Left colon (tissue), 2 donors: ENCODE measurements at places on chromosomes 3 and 15. TPM values are rescaled to one million over a fixed set of nuclear protein-coding genes. Genes with fewer than 3 reads are reported as not detected.

DNA sequence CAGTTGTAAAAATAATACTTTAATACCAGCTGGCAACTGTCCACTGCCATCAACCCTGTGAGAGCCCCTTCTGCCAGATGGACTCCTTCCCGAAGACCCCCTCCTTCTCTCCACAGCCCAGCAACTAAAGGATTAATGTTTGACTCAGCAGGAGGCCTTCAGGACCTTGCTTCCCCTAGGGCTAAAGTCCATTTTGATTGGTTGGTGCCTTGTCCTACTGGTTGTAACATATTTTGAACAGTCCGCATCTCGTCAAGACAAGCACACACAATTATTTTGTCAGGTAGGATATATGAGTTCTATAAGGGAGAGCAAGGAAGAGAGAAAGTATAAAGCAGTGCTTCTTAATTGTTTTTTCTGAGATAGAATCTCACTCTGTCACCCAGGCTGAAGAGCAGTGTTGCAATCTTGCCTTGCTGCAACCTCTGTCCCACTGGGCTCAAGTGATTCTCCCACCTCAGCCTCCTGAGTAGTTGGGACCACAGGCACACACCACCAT lies 18.6 kb downstream of the ACOX2 start:
- no peak for DNase-seq

DNA sequence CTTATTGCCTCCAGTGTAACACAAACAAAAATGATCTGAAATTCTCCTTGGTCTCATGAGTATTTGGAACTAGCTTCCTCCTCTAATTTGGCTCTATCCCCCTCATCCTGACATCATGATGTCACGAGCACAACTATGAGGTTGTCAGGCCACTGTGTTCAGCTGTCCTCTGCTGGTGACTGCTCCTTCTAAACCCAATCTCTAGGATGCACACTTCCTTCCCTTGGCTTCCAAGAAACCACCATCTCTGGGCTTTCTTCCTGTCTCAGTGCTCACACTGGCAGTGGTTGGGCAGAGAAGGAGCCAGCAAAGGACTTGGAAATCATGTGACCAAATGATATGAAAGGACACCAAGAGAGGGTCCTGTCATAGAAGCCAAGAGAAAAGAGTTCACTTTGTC lies 30.7 kb upstream of the EIF1B start:
- no peak for DNase-seq

- no peak for DNase-seq
These were observed 1.7 kb downstream of the EPB42 start for GRCh38 chr15:43218908-43219706.

The GNAT1 gene
- not detected for total RNA-seq

GRCh38 chr15:50055750-50056157 lies 63.3 kb downstream of the ATP8B4 start:
- DNase-seq: no peak

The PLCH1 gene
- 7.1 TPM for total RNA-seq

DNA sequence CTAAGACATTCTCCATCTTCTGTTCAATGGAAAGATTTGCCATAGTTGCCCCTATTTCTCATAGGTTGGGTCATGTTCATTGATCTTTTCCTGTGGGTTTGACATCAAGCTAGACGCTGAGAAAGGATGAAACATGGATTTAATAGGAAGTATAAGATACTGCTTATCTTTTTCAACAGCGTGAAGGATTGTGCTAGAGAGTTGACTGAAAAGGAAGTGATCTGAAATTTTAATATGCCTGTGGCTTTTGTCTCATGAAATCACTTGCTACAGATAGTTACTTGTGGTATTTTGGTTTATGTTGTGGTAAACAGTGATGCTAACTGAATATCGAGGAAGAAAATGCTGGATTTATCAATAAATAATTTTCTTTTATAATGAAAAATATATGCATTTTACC lies 442.9 kb downstream of the EDEM1 start:
- DNase-seq: no peak

The TMEM158 gene
- 10.0 TPM for total RNA-seq
